Left renal pelvis (tissue), 4 donors: ENCODE measurements at places on chromosomes 1 and 21. TPM values are rescaled to one million over a fixed set of nuclear protein-coding genes. Genes with fewer than 3 reads are reported as not detected.

- DNase-seq: no peak
Observed at GRCh38 chr1:247281001-247281574, 25.2 kb downstream of the VN1R5 start.

Gene PYHIN1
- 0.11 TPM for polyA plus RNA-seq

DNA sequence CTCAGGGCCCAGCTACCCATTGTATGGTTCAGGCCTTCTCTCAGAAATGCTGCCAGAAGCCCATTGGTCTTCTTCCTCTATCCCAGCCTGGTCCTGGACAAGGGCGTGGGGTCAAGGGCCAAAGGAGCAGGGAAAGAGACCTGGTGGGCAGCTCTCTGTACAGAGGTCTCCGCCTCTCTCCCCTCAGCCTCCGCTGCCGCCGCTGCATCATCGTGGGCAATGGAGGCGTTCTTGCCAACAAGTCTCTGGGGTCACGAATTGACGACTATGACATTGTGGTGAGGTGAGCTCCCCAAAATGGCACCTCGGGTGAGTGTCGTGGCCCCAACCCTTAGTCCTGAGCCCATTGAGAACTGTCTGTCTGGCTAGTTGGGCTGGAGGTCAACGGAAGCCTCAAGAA lies 34.6 kb upstream of the ARTN start:
- no peak for DNase-seq

GRCh38 chr1:77412820-77413530 lies 131.2 kb downstream of the AK5 start:
- DNase-seq: no peak

Gene KRTAP12-2
- not detected for polyA plus RNA-seq

GRCh38 chr1:211485480-211485857 lies 6.5 kb downstream of the RD3 start:
- DNase-seq: no peak

Gene DENND2D
- 13.9 TPM for polyA plus RNA-seq

- no peak for DNase-seq
Observed at GRCh38 chr21:38179511-38179910, 77.3 kb upstream of the KCNJ15 start.

- DNase-seq: no peak
Observed at GRCh38 chr1:29739176-29739575, 502.9 kb downstream of the PTPRU start.

Gene NPHS2
- polyA plus RNA-seq: 410 TPM

DNA sequence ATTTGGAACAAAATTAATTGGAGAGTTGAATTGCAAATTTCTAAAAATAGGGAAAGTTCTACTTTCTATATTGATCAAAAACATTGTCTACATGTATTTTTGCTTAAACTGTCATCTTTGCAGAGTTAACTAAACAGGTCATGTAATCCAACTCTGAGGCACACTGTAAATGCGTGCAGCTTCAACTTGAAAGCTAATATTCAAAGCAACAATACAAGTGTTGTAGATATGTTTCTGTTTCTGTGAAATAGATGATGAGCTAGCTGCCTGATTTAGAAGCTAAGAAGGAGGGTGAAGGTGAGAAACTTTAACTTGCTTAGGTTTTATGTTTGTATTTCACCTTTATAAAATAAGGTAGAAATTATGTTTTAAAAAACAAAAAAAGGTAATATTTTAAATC lies 77.2 kb downstream of the IVNS1ABP start:
- no peak for DNase-seq

Gene TRABD2B
- 21.6 TPM for polyA plus RNA-seq

DNA sequence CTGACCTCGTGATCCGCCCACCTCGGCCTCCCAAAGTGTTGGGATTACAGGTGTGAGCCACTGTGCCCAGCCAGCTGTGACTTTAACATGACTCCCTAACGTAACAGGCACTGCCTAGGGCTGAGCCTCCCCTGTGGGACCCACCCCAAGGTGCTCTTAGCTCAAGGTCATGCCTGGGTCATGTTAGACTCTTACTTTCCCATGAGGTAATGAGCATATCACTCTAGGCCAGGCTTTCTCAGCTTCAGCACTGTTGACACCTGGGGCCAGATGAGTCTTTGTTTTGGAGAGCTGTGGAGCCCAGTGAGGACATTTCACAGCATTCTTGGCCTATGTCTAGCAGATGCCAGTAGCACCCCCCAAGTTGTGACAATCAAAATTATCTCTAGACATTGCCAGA lies 4.5 kb downstream of the NECAP2 start:
- no peak for DNase-seq

GRCh38 chr21:24829397-24829796 lies 777.9 kb downstream of the MRPL39 start:
- DNase-seq: no peak

DNA sequence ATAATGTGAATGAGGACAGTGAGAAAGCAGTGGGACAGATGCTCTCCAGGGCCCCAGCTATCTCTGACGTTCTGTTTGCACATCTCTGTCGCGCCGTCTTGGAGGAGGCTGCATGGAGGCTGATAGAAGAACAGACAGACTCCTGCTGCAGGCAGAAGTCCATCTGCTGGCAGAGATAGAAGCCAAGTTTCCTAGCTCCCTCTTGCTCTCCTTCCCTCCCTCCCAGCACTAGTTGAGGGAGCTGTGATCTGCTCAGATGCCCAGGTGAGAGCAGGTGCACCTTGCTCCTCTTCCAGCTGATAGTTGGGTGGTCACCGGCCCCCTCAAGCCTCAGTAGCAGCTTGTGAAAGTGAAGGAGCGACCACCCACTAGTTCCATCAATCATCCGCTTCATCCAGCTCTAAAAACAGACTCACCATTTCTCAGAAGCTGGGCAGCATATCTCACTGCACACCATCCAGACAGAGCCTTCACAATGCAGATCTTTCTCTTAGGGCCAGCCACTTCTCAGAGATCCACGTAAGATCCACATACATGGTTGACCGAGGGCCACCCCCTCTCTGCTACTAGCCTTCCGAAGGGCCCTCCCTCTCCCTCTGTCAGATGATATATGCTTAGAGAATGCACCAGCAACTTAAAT lies 12.9 kb downstream of the LRRN2 start:
- no peak for DNase-seq

GRCh38 chr1:227403535-227403934 lies 85.2 kb upstream of the CDC42BPA start:
- DNase-seq: no peak

- DNase-seq: no peak
Observed at GRCh38 chr1:79151006-79151796, 144.7 kb upstream of the ADGRL4 start.

GRCh38 chr1:216881695-216882094 lies 158.5 kb upstream of the ESRRG start:
- DNase-seq: no peak

- no peak for DNase-seq
Observed at GRCh38 chr1:229011022-229011421, 259.9 kb upstream of the RAB4A start.

Gene IVL
- 0.37 TPM for polyA plus RNA-seq

GRCh38 chr1:43205671-43206070 lies 33.5 kb downstream of the CFAP57 start:
- DNase-seq: no peak

- DNase-seq: no peak
Observed at GRCh38 chr1:39829791-39830533, 41.3 kb upstream of the BMP8B start.

Gene BMP8A
- 0.32 TPM for polyA plus RNA-seq

Gene ADAM30
- not detected for polyA plus RNA-seq

- no peak for DNase-seq
Observed at GRCh38 chr1:10891091-10891490, 94.6 kb upstream of the CASZ1 start.

GRCh38 chr1:111769517-111770146 lies 13.9 kb downstream of the DDX20 start:
- no peak for DNase-seq

GRCh38 chr1:175922254-175922881 lies 179.0 kb upstream of the TNR start:
- no peak for DNase-seq

GRCh38 chr1:6483017-6483760 lies 8.3 kb downstream of the PLEKHG5 start:
- DNase-seq: no peak

DNA sequence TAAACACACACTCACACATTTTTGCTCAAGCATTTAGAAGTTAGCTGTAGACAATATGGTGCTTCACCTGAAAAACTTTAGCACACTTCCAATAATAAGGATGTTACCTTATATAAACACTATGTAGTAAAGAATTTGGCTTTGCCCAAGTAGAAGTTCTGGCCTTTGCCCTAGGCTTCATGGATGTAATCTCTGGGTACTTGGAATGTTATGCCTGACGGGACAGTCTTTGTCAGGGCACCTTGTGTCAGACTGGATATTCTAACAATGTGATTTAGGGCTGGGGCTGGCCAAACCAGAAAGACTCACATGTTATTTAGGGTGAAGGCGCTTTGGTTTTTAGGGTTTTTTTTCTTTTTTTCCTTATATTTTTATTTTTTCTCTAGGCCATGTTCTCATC lies 34.8 kb upstream of the TRIM33 start:
- DNase-seq: no peak

Gene TOMM20
- polyA plus RNA-seq: 160 TPM

GRCh38 chr1:237910834-237911233 lies 20.1 kb upstream of the ZP4 start:
- no peak for DNase-seq

Gene KRTAP19-7
- not detected for polyA plus RNA-seq

DNA sequence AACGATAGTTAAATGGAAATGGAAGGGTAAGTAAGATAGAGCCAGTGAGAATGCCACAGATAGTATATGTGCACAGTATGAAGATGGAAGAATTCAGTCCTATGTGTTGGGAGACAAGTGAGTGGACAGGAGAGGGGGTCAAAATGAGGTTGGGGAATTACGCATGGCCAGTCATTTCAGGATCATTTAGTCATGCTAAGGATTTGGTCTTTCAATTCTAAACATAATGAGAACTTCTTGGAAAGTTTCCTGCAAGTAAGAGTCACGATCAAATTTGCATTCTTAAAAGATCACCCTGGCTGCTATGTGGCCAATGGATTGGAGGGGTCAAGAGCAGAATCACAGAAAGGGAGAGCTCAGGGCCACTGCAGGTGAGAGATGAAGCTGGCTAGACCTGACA lies 64.0 kb upstream of the KCNK2 start:
- no peak for DNase-seq

- no peak for DNase-seq
Observed at GRCh38 chr1:75327395-75327794, 193.2 kb downstream of the LHX8 start.

DNA sequence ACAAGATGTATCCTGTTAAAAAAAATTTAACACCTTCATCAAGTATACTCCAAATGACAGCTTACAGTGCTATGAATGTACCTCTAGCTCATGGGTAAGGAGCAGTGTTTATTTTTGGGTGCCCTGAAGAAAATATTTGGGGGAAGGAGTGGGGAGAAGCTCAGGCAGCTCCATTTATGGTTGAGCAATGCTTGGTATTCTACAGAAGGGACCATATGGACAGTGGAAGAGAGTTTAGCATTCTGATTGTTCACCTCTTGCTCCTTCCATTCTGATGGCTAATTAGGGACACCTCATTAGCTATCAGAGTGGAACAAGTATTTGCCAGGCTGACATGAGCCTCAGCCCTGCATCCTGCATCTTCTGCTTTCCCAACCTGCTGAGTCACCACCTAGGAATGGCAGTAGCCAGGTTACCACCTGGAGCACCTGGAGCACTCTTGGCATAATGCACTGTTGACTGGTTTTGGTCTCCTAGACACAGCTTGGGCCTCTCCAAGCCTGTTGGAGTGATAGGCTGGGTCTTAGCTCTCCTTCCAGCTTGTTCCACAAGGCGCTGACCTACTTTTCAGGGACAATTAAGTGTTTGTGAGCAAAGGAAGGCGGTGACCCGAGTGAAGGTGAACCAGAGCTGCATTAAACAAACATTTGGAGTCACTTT lies 62.0 kb upstream of the MACF1 start:
- DNase-seq: no peak

Gene TMEM240
- 4.2 TPM for polyA plus RNA-seq

DNA sequence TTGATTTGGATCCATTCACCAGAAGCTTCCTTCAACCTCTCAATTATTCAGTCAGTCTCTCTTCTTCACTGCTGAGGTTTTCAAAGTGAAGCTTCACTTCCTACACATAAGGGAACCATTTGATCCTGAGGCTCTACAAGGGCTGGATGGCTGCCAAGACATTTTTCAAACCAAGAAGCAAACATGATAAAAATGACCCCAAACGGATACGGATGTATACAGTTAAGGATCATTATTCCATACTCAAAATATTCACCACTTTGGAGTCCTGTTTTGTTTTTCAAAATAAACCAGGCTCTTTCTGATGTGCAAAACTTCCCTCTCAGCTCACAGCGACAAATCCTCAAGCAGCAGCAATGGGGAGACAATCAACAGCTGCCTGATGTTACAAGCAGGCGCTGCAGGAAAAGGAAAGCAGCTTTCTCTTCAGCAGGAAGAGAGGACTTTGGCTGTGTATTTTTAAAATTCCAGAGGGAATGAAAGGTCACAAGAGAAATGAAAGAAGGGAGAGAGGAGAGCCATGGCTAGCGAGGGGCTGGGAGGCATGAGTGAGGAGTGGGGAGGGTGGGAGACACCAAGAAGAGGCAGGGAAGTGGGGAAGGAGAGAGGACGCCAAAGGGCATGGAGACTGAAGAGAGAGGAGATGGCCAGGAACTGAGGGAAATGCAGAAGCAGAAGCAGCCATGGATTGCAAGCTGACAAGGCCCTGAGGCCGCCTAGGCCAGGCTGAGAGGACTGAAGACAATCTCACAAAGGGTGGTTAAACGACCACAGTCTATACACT lies 145.4 kb downstream of the SLC45A1 start:
- DNase-seq: peak; percentile 67

Gene SRSF10
- 256 TPM for polyA plus RNA-seq

- no peak for DNase-seq
Observed at GRCh38 chr1:171245458-171246064, 2.7 kb upstream of the FMO1 start.

GRCh38 chr21:45347048-45347711 lies 57.8 kb upstream of the COL18A1 start:
- DNase-seq: no peak

DNA sequence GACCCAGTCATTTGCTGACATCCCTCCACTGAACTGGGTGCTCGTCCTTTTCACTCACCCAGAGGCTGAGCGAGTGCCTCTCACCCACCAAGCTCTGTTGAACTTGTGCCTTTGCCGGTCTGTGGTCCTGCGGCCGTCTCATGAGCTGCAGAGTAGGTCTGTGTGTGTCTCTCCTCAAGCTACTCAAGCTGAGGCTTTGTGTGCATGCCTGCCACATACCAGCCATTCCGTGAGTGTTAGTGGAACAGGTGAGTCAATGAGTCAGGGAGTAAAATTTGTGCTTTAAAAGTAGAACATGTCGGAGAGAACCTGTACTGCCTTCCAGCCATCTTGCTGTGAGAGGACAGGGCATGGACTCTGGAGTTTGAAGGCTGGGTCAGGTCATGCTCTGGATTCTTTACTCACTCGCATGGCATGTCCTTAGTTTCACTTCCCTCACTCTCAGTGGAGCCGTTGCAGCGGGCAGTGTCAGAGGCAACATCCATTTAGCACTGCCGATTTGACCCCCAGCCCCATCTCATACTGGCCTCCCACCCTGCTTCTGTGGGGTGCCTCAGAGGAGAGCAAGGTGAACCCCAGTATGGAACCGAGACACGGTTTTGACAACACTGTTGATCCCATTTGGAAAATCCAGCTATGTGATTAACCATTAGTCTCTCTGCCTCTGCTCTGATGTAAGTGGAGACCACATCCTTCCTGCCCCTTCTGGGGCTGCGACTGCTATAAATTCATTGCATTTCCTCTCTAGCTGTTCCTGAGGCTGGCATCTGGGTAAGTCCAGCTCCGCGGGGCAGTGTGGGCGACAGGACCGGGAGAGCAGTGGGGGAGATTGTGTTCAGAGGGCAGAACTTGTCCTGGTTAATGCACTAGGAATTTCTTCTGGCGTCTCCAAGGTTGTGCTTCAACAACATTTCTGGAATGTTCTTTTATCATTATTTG lies at the start of gene NLRP3:
NLRP3 (plus strand) TSS at position 751 of the 939 bp plus-strand sequence. CDS start 2,628 bp downstream, outside the sequence.
- no peak for DNase-seq

Gene CLCNKB
- polyA plus RNA-seq: 63.6 TPM

GRCh38 chr21:14968821-14969220 lies 96.0 kb downstream of the NRIP1 start:
- no peak for DNase-seq
